ENCODE measurements at places on chromosomes 16 and 17.

DNA sequence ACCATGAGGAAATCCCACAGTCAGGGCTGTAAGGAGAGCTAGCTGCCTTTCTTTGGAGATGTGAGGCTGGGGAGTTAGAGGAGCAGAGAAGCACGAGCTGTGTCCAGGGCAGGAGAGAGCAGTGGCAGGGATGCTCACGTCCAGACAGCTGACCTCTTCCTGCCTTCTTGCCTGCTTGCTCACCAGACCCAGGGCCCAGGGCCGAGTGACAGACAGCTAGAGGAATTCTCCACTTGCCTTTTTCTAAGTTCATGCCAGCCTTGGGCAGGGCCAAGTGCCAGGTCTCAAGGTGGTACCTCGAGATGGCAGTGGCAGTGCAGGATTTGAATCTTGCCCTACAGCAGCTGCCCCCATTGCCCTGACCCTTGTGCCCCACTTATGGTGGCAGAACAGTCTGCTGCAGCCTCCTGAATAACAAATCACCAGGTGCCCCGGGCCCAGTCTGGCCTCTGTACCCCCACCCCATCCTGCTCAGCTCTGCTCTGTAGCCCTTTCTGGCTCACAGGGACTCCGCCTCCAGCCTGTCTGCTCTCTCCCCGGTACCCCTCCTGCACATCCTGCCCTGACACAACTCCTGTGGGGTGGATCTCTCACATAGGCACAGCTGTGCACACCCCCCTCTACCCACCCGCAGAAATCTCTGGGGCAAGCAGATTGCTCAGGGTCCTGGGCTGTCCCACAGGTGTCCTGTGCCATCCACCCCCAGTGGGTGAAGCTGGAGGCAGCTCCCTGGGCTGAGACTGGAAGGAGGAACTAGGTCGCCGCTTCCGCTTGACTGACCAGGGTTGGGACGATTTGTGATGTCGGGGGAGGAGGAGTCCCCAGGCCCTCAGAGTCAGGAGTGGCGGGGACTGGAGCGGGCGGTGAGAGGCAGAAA, 25.9 kb downstream of the GRIN2C start:
- peak; percentile 13 for DNase-seq

DNA sequence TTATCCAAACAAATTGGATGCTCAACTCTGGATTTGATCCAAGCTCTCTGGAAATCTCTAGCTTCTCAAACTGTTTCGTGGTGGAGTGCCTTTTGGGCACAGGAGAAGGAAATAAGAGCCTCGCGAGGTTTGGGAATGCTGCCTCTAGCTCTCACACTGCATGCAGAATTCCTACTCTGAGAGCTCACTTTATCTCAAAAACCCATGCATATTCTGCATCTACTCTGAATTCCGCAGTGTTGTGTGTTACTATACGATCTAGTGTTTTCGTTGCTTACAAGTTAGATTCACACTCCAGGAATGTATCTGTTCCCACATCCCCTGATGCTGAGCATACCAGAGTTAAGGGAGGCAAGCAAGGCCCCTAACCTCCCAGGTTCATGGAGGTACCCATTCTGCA, 462.7 kb downstream of the WWOX start:
- DNase-seq = no peak

GRCh38 chr17:10192972-10193371, 5.4 kb downstream of the GAS7 start:
- DNase-seq = no peak

DNA sequence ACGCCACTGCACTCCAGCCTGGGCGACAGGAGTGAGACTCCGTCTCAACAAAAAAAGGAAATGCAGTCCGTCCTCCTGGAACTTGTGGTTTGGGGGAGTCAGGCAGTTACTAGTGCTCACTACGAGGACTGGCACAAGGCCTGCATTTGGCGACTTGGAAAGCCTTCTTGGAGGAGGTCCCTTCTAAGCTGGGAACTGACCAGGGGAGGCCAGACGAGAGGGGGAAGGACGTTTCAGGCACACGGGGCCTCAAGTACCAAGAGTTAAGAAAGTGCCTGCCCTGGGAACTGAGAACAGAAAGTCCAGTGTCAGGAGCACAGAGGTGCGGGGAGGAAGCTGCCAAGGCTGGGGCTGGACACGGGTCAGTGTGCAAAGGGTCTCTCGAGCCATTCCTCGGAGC, 89.9 kb downstream of the ABR start:
- no peak for DNase-seq

- no peak for DNase-seq
Observed at GRCh38 chr17:80835816-80836657, 155.6 kb upstream of the CHMP6 start.

GRCh38 chr17:67995570-67996263, 552 bp downstream of the C17orf58 start:
- no peak for DNase-seq

DNA sequence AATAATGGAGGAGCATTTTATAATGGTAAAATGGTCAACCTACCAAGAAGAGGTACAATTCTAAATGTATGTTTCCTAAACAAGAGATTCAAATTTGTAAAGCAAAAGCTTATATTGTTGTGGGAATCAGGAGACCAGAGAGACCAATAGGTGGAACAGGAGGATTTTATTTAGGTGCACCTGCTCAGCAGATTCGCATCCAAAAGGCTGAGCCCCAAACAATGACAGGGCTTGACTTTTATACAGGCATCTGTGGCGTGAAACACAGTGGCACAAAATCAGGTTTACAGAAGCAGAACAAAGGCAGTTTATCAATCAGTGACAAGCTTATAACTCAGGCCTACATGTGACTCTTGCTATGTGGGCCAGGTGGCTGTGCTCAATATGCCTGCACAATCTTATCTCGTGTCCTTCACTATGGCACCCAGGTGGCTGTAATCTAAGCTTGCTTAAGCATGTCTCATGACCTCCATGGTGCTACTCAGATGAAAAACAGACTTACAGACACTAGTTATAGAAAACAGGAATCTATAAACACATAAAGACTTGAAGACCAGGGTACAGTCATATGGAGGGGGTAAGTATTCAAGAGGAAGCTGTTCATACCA, 780.2 kb upstream of the CA10 start:
- no peak for DNase-seq

DNA sequence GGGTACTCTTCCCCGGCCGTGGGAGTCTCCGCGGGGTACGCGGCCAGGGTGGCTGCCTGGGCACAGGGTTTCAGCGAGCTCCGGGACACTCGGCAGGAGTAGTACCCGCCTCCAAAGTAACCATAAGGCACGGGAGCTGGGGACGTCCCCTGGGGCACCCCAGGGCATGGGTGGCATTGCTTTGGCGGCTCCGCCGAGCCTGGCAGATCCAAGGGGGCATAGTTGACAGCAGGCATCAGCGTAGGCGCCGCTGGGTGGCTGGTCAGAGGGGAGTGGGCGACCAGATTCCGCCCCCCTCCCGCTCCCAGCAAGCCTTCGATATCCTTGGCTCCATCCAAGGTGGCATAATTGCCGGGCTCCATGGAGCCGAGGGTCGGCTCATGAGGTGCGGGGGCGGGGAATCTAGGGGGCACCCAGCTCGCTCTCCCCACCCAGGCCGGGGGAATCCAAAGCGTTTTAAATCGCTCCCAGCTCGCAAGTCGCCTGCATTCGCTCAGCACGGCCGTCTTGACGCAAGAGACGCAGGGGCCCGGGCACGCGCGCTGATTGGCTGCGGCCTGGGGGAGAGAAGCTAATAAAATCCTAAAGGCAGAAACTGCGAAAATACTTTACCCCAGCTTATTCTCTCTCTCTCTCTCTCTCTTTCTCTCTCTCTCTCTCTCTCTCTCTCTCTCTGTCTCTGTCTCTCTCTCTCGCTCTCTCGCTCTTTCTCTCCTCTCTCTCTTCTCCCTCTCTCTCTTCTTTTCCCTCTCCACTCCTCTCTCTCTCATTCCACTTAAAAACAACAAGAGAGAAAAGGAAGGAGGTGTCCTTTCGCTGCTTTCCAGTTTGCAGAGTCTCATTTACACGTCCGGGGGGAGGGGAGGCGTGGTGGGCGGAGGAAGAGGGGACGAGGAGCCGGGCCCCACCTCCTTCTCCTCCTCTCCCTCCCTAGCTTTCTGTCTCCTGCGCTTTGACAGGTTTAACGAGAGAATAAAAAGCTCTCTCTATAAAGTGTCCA, at the start of gene HOXB13:
TSS of gene HOXB13 (minus strand) at position 519 of the 1,000 bp plus-strand sequence. CDS start at position 362, 157 bp downstream.
- DNase-seq = no peak

DNA sequence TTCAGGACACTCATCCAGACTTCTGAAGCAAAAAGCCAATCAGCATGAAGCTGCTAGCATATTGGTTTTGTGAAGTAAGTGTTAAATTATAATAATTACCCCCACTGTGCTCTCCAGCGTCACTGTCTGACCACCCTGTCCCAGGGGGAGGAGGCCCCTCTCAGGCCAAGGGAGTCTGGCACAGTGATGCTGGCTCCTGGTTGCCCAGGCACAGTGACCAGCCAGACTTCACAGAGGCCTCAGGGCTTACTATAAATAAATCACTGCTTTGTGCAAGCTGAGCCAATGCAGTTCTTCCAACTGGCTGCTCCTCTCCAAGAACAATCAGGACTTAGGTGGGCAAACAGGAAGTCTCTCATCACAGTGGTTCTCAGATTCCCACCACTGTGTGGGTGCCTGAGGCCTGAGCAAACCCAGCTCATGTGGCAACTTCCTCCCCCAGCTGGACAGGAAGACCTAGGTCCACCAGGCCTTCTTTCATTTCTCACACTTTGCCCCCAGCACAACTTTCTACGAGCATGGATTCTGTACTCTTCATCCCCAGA, 1.7 kb upstream of the DBNDD1 start:
- no peak for DNase-seq

DNA sequence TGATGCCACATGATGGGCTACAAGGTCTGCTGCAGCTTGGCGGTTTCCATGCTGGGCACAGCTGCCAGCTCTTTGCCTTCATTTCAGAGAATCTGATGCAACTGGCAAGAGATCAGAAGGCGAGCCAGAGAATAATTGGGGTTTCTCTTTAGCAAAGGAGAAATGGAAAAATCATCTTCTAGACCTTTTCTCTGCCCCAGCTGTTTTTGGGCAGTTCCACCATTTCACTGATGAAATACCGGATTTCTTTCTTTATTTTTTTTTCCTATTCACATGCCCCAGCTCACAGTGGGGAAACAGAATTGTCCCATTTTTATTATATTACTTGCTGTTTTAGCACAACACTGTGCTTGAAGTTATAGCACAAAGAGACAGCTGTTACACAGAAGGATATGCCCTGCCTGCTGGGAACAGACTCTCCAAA, 439.3 kb upstream of the GOT2 start:
- DNase-seq = no peak

DNA sequence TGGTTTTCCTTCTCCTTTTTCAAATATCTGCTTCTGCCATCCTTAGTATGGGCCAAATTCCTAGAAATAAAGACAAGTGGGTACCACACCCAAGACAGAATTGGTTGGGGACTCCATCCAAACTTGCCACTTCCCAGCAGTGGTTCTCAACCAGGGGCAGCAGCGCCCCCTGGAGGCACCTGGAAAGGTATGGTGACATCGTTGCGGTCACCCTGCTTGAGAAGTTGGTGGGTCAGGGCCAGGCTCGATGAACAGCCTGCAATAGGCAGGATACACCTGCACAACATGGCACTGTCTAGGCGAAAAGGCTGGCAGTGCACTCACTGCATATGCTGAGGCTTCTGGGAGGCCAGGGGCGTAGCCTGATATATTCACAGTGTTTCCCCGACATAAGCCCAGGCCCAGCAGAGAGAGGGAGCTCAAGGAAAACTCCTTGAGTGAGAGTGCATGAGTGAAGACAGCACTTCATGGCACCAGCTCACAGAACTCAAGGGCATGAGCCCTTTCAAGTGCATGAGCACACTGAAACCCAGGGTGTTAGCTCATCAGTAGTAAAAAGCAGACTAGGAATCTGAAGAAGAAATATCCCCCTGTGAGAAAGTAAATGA, 57.7 kb downstream of the CMC2 start:
- DNase-seq = no peak

- no peak for DNase-seq
Observed at GRCh38 chr16:19532601-19533000, 8.9 kb downstream of the CCP110 start.

- DNase-seq = no peak
Observed at GRCh38 chr17:82004517-82005455, 17.9 kb downstream of the CENPX start.

GRCh38 chr16:83238949-83239691, 568.7 kb upstream of the HSBP1 start:
- no peak for DNase-seq

DNA sequence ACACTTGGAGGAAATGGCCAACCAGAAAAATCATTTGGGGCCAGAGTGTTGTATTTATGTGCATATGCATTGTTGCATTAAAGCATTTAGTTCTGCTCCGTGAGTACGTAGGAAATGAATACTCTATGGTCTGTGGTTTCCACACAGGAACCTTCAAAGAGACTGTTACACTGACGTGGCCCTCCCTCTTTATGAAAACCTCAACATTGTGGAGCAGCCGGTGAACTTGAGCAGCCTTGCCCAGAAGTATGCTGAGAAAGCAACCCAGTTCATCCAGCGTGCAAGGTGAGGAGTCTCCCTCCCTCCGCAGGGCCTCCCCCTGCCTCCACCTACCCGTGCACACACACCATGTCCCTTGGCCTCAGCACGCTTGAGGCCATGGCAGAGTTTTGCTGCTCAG, 65.2 kb downstream of the ARSG start:
- no peak for DNase-seq

GRCh38 chr17:79147746-79148506, 73.3 kb downstream of the ENGASE start:
- DNase-seq = no peak

- no peak for DNase-seq
Observed at GRCh38 chr16:79589601-79590102, 10.9 kb downstream of the MAF start.

DNA sequence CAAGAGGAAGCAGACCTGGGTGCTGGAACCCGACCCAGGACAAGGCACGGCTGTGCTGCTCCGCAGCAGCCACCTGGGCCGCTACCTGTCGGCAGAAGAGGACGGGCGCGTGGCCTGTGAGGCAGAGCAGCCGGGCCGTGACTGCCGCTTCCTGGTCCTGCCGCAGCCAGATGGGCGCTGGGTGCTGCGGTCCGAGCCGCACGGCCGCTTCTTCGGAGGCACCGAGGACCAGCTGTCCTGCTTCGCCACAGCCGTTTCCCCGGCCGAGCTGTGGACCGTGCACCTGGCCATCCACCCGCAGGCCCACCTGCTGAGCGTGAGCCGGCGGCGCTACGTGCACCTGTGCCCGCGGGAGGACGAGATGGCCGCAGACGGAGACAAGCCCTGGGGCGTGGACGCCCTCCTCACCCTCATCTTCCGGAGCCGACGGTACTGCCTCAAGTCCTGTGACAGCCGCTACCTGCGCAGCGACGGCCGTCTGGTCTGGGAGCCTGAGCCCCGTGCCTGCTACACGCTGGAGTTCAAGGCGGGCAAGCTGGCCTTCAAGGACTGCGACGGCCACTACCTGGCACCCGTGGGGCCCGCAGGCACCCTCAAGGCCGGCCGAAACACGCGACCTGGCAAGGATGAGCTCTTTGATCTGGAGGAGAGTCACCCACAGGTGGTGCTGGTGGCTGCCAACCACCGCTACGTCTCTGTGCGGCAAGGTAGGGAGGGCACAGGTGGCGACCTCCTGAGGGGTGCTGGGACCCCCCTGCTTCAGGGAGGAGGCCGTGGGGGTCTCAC, 667 bp downstream of the FSCN2 start:
- DNase-seq = no peak
